CD4-positive, CD25-positive, alpha-beta regulatory T cell (primary cell): ENCODE measurements at places on chromosomes 16 and 17. TPM values are rescaled to one million over a fixed set of nuclear protein-coding genes. Genes with fewer than 3 reads are reported as not detected.

GRCh38 chr16:2028146-2028545 lies 1.4 kb downstream of the NHERF2 start:
- no peak for DNase-seq

GRCh38 chr16:50153596-50154419 lies 702 bp downstream of the TENT4B start:
- peak; percentile 52 for DNase-seq

DNA sequence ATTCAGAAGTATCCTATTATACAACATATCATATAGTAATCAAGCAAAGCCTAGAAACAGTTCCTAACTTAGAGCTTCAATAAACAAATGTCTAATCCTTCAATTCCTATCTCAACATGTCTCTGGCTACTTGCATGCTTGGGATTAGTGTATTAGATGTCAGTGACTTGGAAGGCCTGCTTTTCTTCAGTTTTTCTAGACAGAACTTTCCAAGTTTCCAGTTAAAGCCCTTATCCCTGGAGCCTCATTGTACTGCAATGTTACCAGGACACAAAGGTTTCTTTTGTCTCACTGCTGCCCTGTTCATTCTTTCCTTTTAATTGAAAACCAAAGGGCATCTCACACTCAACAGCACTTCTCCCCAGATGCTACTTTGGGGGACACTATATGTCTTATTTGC lies 16.5 kb downstream of the PSME3IP1 start:
- no peak for DNase-seq

GRCh38 chr17:19238167-19238505 lies 970 bp downstream of the EPN2 start:
- no peak for DNase-seq

GRCh38 chr17:35740997-35741931 lies 9.8 kb downstream of the RASL10B start:
- no peak for DNase-seq

Gene TMC7
- not detected for total RNA-seq

DNA sequence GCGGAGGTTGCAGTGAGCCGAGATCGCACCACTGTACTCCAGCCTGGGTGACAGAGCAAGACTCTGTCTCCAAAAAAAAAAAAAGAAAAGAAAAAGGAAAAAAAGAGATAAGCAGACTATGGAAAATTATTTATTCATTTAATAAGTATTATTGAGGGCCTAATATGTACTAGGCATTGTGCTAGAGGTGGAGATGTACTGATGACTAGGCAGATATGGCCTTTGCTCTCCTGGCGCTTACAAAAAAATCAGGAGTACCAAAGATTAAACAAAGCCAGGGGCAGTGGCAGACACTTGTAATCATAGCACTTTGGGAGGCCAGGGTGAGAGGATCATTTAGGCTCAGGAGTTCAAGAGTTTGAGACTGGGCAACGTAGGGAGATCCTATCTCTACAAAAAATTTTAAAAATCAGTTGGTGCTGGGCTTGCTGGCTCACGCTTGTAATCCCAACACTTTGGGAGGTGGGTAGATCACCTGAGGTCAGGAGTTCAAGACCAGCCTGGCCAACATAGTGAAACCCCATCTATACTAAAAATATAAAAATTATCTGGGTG lies 10.4 kb upstream of the TNRC6A start:
- DNase-seq = no peak

Gene BAIAP3
- 3.1 TPM for total RNA-seq

Gene C17orf50
- total RNA-seq = not detected

Gene SALL1
- not detected for total RNA-seq

DNA sequence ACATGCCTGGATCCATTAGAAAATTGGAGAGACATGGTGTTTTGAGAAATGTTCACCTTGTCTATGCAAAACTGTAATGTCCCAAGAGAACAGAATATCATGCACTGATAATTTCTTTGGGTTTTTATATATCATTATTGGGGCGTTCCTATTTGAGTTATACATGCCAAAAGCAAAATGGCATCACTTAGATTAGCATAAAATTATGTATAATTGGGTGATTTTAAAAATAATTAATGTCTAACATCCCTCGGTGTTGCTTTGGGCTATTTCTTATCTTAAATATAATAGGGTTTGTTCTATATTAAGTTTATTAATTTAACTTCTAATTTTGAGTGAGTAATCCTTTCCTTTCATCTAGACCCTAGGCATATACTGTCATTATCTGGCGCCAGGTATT lies at the start of gene KRT28:
TSS of gene KRT28 (minus strand) at position 101 of the 400 bp plus-strand sequence. CDS start at position 35, 66 bp downstream.
- DNase-seq = no peak

- no peak for DNase-seq
Observed at GRCh38 chr16:68426347-68426652, 22.0 kb downstream of the SMPD3 start.

- DNase-seq = no peak
Observed at GRCh38 chr16:31875928-31876547, 2.4 kb downstream of the ZNF267 start.

Gene KCNJ2
- 0.22 TPM for total RNA-seq

- no peak for DNase-seq
Observed at GRCh38 chr17:8754890-8755289, 3.5 kb downstream of the SPDYE4 start.

Gene NQO1
- total RNA-seq = 3.9 TPM

- DNase-seq = no peak
Observed at GRCh38 chr17:83182620-83183101, 103.3 kb downstream of the METRNL start.

- DNase-seq = no peak
Observed at GRCh38 chr16:73027685-73028111, 20.2 kb downstream of the ZFHX3 start.

DNA sequence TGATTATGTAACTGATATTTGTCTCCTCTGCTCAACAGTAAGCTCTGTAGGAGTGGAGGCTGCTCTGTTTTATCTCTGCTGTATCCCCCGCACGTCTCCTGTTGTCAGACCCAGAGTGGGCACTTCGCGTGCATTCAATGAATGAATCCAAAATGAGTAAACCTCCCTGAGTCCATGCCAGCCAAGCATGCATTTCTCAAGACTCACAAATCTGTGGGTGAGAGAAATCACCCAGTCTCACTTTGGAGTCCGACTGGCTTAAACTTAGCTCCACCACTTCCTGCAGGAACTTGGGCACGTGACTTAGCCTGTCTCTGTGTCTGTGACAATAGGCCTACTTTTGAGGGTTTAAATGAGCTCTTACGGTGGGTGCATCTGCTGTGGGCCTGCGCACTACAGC lies 3.7 kb downstream of the PNPO start:
- DNase-seq = no peak

- no peak for DNase-seq
Observed at GRCh38 chr17:32504166-32504990, 17.6 kb downstream of the CDK5R1 start.

- DNase-seq = no peak
Observed at GRCh38 chr16:30407804-30408534, 563 bp downstream of the ZNF771 start.

- DNase-seq = no peak
Observed at GRCh38 chr17:12789075-12789480, 220 bp upstream of the ARHGAP44 start.

GRCh38 chr16:1645914-1646525 lies 32.1 kb upstream of the JPT2 start:
- no peak for DNase-seq

DNA sequence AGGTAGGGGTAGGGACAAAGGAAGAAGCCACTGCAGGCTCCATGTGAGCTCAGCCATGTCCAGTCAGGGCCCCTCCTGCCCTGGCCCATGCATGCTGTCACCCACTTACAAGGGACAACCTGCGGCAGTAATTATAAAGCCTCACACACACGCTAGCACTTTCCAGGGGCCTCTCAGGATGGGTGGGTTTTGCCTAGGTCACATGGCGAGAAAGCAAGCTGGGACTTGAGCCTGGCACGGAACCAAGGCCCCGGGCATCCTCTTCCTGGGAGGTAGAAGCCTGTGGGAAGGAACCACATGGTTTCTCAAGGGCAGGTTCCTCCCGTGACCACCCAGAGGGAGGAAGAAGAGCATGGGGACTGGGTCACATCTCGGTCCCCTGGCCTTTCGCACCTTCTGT lies 7.0 kb downstream of the ZNF319 start:
- no peak for DNase-seq

Gene TBC1D3G
- total RNA-seq = not detected

Gene ZNF385C
- total RNA-seq = not detected
